ENCODE measurements at places on chromosomes 3 and 15.
A peak's percentile ranks its signal among the peaks of the same experiment; 100 is the strongest.

GRCh38 chr3:148758303-148758884 is 60.7 kb downstream of the AGTR1 start:
- DNase-seq: no peak

- no peak for DNase-seq
These were observed 189.5 kb downstream of the TPRG1 start for GRCh38 chr3:189361103-189361835.

DNA sequence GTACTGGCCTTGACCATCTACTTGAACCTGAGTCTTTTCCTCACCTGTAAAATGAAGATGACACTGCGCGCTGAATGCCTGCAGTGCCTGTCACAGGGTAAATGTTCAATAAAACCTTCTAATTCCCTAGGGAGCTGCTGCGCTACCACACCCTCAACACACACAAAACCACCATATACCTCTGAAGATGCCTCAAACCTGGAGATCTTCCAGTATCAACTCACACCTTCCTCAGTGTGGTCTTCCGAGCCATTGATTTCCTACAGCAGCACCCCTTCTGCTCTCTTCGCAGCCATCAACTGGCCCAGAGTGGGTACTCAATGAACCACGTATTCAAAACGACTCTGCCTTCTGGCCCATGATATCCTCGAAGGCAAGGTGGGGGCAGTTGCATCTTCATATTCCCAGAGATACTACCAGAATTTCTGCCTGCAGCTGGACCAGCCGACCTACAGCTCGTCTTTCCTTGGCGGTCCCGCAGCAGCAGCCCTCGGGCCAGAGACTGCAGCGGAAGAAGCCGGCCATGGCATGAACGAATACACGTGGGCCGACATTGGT is 695 bp downstream of the RPL32 start:
- no peak for DNase-seq

- DNase-seq: no peak
These were observed 24.0 kb downstream of the RASGRF1 start for GRCh38 chr15:79066391-79067071.

DNA sequence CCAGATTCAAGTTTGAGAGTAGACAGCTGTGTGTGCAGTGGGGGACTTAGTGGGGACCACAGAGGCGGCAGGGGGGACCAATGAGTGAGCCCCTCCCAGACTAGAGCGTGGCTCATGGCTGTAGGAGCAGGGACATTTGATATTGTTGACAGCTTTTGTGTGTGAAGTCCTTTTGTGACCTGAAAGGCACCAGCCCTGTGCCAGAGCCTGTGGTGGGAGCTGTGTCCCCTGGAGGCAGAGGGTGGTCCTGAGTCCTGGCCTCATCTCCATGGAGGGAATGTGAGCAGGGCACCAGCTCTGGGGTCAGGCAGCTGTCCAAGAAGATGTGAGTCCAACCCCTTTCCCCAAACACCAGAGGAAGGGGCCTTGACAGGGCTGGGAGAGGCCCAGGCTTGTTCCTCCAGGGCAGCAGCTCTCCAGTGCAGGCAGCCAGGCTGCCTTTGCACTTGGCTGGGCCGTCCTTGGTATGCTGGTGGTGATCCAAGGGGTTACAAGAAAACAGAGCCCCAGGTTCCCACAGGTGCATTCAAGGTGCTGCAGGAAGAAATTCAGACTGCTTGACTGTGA is 10.1 kb upstream of the C3orf22 start:
- DNase-seq: no peak

GRCh38 chr3:183013856-183014255 is 33.5 kb upstream of the DCUN1D1 start:
- DNase-seq: no peak

DNA sequence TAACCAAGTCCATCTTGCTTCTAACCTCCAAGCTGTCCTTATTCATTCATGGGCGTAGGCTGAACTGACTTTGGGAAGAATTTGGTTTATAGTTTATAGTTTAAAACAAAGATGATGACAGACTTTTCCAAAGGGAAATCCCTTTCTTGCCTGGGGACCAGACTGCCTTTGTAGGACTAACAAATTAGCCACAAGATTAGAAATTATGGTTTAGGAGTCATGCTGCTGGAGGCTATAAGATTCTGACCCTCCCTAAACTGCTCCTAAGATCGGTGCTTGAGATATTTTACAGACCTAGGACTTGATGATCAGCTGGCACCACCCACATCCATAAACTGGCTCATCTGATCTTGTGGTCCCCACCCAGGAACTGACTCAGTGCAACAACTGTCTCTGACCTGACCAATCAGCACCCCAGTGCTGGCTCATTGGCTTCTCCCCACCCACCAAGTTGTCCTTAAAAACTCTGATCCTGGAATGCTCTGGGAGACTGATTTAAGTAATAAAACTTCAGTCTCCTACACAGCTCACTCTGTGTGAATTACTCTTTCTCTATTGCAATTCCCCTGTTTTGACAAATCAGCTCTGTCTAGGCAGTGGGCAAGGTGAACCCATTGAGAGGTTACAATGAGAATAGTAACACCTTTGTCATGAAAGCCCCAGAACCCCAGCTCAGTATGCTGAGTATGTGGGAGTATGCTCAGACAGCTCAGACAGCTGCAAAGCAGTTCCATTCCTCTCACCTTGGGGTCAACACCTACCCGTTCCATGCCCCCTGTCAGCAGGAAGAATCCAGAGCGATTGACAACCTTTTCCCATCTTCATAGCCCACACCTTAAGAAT is 51.6 kb upstream of the C15orf39 start:
- no peak for DNase-seq

GRCh38 chr3:192351441-192351840 is 375.9 kb downstream of the FGF12 start:
- no peak for DNase-seq

DNA sequence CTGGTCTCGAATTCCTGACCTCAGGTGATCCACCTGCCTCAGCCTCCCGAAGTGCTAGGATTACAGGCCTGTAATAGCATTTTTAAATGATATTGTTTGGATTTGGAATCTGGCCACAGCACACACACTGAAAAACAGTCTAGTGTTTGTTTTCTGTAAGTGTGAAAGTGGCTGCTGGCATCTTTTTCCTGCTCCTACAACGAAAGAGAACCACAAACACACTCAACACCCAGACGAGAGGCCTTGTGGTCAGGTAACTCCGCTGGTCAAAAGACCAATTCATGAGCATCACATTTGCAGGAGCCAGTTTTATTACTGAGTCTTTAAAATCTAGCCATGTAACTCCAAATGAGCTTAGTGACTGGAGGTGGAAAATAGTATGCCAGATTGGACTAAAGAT is 50.2 kb downstream of the IMPG2 start:
- DNase-seq: no peak

- DNase-seq: no peak
These were observed 621 bp downstream of the ANXA2 start for GRCh38 chr15:60396958-60397771.

GRCh38 chr3:98657457-98657856 is 64.0 kb upstream of the CPOX start:
- peak; percentile 3 for DNase-seq

GRCh38 chr15:38427380-38427779 is 26.5 kb upstream of the FAM98B start:
- no peak for DNase-seq

DNA sequence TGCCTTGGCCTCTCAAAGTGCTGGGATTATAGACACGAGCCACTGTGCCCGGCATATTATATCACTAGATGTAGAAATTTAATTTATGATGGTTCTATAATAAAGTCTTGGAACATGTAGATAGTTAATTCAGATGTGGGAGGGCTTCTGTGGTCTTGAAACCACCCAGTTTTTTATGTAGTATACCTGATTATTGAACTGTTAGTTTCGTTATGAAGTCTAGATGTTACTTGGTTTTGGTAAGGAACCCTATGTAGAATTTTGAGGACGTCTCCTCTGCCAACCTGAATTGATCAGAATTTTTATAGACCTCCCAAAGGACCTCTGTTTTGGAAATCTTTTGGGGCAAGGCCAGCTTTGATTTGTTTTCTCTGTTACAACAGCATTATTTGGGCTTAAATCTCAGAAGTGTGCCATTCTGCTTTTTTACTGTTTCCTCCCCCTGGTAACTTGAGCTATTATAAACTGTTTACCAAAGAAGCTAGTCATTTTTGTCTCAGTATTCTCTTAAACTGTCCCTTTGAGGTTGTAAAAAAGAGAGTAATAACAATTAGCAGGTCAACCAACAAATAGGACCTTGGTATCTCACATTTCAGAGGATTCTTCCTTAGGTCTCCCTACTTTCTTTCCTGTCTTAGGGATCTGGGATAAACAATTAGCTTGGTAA is 20.8 kb downstream of the AKAP13 start:
- no peak for DNase-seq

GRCh38 chr15:63288778-63289378 is 11.5 kb downstream of the APH1B start:
- DNase-seq: no peak

DNA sequence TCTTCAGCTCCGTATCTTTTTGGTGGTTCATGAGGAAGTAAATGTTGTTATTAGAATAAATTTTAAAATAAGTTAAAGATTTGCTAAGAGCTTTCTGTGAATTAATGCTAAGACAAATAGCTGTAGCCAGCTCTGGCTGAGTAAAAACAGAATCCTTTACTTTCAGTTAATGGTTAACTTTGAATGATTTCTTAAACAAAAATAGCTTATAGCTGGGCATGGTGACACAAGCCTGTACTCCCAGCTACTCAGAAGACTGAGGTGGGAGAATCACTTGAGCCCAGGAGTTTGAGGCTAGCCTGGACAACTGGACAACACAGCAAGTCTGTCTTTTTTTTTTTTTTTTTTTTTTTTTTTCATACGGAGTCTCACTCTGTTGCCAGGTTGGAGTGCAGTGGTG is 25.0 kb downstream of the TCAIM start:
- DNase-seq: no peak

DNA sequence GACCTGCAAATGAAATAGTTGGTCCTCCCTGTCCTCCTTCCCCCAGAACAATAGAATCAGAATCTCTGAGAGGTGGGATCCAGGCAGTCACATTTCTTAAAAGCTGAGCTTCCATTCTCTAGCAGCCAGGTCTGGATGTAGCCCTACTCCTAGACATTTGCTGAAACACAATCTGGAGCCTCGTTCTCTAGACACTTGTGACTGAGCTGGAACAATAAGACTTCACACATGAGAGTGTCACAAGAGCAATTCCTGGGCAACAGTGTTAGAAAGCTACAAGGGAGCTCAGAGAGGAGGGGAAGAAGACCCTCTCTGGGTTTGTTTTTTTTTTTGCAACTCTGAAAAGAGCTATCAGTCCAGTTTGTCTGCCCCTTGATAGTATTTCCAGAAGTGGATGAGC is 14.5 kb downstream of the CORO2B start:
- DNase-seq: no peak

DNA sequence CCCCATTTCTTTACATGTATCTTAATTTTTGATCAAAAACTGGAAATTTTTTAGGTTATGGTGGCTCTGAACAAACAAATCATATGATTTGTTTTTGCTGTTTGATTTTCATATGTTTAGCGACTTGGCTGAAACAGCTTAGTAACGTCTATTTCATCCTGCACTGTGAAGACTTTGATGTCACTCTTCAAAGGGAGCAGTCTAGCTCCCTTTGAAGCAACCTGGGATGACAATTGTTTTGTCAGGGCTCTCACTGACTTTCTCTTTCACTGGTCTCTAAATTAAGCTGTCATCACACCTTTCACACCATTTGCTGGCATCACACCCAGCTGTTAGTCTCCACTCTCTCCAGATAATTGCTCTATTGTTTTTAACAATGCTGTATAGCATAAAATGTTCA is 896.9 kb downstream of the IGSF11 start:
- DNase-seq: no peak

DNA sequence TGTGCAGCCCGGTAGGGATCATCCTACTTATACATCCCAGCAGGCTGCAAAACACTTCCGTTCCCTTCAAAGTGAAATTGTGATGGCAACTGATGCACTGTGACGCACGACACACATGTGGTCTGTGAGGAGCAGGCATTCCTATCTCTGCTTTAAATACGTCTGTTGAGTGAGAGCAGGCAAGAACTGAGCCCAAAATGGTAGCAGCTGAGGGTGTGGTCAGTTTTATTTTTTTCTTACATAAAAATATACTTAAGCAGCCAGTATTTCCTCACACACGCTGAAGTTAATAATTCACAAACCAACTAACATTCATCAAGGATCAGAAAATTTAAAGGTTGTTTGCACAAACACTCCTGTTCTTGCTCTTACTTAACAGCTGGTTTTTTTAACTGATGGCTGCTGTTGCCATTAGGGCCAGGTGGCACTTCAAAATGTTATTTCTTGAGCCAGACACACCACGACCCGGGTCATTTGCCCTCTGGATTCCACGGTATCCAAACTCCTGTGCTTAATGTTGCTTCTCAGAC is 23.9 kb downstream of the LRIG1 start:
- no peak for DNase-seq

- no peak for DNase-seq
These were observed 387.8 kb downstream of the LSAMP start for GRCh38 chr3:116057400-116058006.

- DNase-seq: no peak
These were observed 16.3 kb downstream of the ZIC1 start for GRCh38 chr3:147425388-147425850.

DNA sequence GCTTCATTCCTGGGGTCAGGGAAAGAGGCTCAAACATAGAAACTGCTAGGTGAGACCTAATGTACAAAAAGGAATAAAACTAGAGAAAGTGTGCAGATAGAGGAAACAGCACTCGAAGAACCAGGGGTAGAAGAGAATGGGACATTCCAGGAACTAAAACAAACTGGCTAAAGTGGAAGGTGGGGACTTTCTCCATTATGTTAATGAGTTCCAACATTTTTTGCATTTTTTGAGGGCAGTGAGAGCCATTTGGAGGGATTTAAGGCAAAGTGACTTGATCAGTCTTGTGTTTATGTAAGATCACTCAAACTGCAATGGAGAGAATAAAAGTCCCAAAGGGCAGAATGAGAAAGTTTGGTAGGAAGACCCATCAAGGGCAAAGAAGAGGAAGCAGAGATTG is 20.6 kb upstream of the SLC4A7 start:
- no peak for DNase-seq

DNA sequence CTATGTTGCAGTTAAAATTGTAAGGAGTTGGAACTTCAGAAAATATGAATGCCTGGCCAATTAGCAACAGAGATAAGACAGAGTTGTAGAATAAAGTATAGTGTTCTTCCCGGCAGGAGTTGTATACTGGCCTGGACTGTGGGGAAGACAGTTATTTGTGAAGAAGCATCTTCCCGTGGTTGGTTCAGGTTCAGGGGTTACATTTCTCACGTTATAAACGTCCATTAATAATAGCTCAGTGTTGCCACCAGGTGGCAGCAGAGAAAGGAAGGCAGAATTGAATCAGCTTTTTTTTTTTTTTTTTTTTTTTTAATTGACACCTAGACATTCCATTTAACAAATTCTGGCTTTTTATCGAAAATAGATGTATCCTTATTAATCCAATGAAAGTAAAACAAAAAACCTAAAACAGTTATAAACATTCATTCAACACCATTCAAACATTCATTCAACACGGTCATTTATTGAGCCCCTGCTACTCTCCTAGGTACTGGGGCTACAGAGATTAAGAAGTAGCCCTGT is 66.4 kb upstream of the NR2E3 start:
- no peak for DNase-seq

- DNase-seq: no peak
These were observed 3.5 kb downstream of the XRN1 start for GRCh38 chr3:142444343-142444742.

All from iPS DF 19.7 (cell line).